ENCODE measurements at places on chromosomes 2 and 18.
A peak's percentile ranks its signal among the peaks of the same experiment; 100 is the strongest.

DNA sequence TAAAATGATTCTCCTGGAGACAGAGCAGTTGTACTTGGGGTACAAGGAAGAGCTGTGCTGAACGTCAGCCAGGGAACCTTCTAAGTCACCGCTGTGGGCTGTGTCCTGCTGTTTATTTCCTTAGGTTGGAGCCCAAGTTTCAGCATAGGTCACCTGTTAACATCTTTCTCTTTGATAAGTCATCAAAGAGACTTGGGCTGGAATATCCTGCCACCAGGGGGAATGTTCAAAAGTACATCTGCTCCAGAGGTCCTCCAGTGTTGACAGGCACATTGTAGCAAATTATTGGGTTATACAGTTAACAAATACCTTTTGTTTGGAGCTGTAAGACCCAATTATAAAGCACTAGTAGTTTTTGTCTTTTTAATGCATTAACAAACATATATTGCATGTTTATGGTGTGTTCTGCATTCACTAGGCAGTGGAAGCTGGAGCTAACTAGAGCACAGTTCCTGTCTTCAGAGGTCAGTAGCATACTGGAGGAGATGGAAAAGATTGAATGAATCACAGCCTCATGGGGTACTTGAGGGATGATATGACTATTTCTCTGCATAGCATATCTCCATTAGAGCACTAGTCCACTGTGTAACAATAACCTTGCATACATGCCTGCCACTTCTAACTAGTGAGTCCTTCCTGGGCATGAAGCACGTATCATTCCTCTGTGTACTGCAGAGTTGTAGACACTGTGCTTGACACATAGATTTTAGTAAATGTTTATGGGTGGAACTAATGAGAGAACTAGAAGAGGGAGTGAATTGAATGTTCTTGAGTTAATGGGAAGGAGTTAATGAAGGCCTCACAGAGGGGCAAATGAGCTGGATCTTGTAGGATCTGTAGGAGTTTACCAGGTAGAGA lies 182.1 kb downstream of the AGAP1 start:
- no peak for DNase-seq

GRCh38 chr2:226702376-226702775 lies 97.2 kb downstream of the IRS1 start:
- no peak for DNase-seq

DNA sequence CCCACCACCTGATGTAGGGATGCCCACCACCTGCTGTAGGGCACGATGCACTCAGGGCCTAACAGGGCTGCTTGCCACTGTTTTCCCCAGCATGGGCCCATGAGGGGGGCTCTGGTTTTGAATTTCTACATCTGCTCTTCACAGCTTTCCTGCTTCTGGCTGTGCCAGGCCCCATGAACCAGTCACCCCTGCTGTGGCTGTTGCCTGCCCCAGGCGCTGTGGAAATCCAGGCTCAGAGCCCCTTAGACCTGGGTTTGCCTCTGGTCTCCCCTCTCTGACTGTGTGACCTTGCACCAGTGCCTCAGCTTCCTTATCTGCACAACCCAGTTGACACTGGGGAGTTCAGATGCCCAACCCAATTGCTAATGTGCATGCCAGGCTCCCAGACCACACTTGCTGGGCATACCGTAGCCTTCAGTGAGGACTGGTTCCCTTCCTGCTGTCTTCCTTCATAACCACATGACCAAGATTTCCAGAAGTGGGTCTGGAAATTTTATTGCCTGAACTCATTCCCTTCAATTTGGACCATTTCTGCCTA lies 6.0 kb upstream of the MLPH start:
- no peak for DNase-seq

GRCh38 chr18:13014818-13015217 lies 23.7 kb downstream of the CEP192 start:
- DNase-seq: no peak

GRCh38 chr2:177541258-177541991 lies 148.9 kb downstream of the AGPS start:
- no peak for DNase-seq

- no peak for DNase-seq
Observed at GRCh38 chr2:60442608-60443007, 110.8 kb downstream of the BCL11A start.

DNA sequence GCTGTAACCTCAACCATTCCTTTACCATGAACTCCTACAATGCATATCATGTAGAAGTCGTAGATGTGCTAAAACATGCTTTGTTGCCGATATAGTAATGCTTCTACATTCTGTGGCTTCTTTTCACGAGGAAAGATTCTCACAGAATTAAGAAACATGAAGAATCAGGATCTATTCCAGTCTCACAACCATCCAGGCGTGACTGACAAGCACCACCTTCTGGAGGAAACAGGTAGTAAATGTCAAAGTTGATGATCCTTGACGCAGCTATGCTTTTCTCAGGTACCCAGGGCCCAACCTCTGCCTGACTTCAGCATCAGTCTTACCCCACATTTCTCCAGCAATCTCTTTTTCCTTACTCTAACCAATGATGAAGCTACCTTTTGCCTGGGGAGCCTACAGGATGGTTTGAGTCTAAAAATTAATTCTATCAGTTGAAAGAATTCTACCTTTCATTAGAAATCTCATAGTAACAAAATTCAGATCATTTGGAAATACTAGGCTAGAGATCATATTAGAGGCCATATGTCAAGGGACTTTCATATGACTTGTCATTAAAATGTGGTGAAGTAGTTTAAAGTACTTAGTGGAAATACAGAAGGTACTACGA lies 123.3 kb upstream of the RND3 start:
- DNase-seq: peak; percentile 50

- DNase-seq: no peak
Observed at GRCh38 chr2:193556766-193557470, 1362.2 kb upstream of the TMEFF2 start.

- peak; percentile 60 for DNase-seq
Observed at GRCh38 chr18:80246445-80247392, 595 bp downstream of the PARD6G start.

DNA sequence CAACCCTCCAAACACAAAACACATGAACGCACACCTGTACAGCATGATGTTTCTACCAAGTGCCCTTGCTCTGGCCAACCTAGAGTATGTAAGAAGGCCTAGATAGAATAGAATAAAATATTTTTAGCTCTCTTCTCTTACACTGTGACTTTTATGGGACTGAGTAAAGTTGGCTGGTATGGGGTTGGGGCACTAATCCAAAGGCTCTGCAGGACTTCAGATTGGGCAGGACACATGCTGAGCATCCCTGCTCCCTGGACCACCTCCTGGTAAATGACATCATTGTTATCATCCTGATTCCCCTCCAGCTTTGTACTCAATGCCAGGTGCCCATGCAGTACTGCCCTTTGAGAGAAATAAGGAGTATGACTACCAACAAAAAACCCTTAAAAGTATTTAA lies 322.2 kb downstream of the SLC8A1 start:
- no peak for DNase-seq

DNA sequence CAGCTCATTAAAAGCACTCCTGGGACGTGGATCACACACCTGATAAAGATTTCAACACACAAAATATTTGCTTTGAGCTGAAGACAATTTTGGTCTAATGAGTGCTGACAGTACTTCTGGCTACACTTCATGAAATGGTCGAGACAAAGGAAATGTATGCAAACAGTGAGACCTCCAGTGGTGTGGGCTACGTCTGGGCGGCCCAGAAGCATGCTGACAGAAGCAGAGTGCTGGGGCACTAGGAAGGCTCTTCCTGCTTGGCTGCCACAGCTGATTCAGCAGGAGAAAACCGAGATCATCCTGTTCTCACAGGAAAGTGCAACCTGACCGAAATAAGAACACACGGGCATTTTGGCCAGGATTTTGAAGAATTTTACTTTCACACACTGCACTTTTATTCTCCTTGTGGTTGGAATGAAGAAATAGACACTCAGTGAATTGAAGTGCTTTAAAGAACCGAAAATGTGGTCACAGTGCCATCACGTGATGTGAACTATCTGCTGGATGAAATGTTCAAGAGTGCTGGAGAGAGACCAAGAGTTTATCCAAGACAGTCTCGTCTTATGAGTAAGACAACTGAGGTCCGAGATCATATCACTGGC lies 149.5 kb downstream of the CCBE1 start:
- no peak for DNase-seq

GRCh38 chr2:13539296-13539695 lies 822.6 kb downstream of the TRIB2 start:
- no peak for DNase-seq

DNA sequence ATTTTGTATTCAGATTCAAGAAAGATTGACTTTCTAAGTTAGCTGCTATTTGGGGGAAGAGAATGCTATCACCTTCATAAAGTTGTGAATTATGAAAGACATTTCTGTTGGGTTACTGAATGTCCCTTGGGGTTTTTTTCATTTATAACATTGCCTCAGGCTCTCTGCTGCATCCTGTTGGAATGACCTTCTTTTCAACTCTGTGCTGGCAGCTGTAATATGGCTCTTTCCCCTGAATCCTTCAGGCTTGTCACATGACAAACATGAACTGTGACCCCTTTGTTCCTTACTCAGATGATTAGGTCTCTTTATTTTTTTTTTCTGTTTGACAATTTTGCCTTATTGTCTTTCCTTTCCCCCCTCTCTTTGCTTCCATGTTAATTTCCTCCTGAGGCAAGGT lies 159.8 kb downstream of the TAF4B start:
- no peak for DNase-seq

GRCh38 chr2:42598656-42599055 lies 30.2 kb downstream of the MTA3 start:
- DNase-seq: no peak

DNA sequence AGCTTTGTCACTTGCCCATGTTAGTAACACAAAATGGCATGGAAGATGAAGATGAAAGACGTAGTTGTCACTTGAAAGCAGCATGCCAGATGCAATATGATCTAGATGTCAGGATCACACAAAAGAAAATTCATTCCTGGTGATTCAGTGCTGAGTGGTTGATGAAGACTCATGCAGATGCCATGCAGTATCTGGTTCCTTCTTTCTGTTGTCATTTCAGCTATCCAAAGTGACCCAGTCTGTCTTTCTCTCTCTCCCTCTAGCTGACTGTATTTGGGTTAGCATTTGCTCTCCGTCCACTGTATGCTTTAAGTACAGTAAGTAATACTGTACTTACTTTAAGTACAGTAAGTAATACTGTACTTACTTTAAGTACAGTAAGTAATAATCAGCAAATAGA lies 50.4 kb downstream of the TTN start:
- no peak for DNase-seq

GRCh38 chr2:171325886-171326585 lies 107.8 kb downstream of the METTL8 start:
- no peak for DNase-seq

GRCh38 chr2:157672129-157672528 lies 43.5 kb upstream of the ACVR1C start:
- DNase-seq: no peak

DNA sequence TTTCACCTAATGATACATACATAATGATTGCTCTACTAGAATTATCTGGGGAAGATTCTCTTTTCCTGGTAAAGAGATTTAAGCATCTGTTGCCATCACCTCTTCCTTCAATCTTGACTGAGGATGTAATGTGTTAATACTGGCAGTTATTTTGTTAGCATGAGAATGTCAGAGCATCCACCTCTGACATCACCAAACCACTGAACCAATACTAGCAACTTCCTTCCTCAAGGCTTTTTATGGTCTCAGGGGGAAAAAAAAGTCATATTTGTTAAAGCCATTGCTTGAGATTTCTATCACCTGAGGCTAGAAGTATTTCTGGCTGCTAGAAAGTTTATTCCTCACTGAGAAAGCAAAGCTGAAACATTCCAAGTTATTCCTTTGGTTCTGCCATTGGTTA lies 48.5 kb downstream of the DSEL start:
- no peak for DNase-seq

DNA sequence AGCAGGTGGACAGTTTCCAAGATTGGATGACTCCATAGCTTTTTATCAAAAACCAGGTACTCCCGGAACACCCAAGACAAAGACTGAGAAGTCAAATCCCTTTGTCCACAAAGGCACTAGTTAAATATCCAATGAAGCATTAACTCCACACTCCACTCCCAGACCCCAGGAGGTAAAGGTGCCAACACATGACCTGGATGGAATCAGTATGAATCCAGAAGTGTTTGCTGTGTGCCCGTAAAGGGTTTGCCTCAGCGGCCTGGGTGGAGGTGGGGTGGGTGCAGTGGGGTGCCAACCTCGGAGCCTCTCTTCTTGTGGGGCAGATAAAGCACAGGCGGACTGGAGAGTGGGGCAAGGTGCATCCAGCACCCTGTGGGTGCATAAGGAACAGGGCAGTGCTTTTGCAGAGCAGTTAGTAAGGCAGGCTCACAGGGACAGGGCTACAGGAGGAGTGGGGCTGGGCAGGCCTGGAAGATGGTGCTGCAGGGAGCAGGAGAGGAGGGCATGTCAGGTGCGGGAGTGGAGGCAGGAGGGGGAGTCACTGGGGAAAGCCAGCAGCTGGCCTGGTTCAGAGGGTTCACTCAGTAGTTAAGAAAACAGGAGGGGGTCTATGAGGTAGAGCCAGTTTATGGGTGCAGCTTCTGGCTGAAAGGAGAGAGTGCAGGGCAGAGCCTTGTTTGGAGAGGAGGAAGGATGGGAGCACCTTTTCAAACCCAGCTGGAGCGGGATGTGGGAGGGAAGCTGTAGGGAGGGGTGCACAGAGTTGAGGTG lies 208.4 kb upstream of the SMAD2 start:
- no peak for DNase-seq

- no peak for DNase-seq
Observed at GRCh38 chr18:47260120-47260923, 8.9 kb upstream of the SKOR2 start.

GRCh38 chr2:128416109-128416785 lies 97.6 kb upstream of the HS6ST1 start:
- DNase-seq: no peak

DNA sequence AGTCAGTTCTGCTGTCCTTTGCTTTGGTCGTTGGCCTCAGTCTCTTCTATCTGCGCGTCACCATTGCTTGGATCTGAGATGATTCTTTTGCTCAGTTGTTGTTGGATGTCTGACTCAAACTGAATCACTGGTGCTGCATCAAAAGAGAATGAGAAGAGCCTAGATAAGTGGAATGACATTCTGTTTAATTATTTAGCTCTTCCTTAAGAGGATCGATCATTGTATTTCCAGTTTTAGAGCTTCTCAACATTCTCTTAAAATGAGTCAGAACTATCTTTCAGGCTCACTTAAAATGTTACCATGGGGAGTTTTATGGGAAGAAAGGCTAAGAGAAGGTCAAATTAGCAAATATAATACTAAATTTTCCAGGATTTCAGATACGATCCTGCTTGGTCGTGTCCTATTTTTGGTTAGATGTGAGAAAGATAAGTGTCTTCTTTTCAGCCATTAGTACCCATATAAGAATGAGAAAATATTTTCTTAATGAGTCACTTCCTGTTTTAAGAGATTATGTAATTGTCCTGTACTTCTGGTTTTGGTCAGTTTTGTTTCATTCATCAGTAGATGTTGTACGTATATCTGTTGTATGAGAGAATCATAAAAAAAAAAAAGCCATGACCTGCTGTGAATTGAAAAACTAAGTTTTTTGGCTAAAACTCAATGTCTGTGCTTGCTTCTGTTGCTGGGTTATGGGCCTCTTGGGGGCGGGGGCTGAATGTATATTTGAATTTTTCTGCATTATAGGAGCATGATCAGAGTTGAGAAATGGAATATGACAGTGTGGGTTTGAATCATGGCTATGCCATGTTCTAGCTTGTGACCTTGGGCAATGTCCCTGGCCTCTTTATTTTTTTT lies 31.6 kb upstream of the CASP10 start:
- DNase-seq: no peak

All from SK-N-DZ (cell line).